ENCODE measurements at places on chromosomes 1 and 21.
A peak's percentile ranks its signal among the peaks of the same experiment; 100 is the strongest.

DNA sequence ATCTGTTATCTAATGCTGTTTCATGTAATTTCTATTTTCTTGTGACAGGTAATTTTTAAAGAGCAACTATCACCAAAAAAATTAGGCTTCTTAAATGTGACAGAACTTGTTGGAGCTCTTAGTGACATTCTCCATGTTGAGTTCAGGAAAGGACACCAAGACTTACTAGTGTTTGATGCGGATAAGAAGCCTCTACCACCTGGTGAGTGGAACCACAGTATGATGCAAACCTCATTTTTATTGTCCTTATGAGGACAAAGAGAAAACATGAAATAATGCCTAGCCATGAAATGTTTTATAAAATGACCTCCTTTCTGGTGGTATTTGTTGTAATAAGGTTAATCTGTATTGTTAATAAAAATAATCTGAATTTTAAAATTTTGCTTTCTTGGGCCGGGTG lies 39.1 kb downstream of the TDRD5 start:
- DNase-seq: no peak

DNA sequence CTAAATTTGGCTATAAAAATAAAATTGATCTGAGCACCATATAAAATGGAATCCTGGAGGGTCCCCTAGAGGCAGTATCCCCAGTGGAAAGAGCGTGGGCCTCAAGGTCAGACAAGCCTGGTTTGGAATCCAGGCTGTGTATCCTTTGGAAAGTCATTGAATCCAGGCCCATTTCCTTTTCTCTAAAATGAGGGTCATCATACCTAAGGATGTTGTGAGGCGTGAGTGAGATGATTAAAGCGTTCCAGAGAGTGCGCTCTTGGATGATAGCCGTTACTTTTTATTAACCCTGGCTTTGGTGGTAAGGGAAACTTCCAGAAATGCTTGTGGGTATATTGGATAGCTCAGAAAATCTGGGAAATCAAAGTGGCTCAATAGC lies 683 bp upstream of the ZNF436 start:
- DNase-seq: no peak

- DNase-seq: no peak
These were observed 181.1 kb downstream of the RWDD3 start for GRCh38 chr1:95415146-95415545.

DNA sequence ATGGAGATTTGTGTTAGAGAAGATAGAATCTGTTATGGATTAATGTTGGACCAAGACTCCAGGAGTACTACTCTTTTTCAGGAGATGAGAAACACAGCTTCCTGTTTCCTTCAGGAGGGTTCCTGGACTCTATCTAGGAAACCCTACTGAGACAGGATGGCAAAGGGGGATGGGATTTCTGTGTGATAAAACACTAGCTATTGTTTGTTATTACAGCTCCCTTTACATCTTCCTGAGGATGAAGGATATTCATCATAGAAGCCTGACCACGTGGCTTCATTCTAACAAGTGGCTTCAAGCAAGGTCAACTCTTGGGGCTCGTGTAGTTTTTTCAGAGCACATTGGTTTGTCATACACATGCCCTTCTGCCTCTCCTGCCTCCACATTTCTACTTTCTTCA lies 33.3 kb downstream of the RGL1 start:
- no peak for DNase-seq

- DNase-seq: no peak
These were observed 334.2 kb downstream of the RPS6KC1 start for GRCh38 chr1:213385201-213385600.

DNA sequence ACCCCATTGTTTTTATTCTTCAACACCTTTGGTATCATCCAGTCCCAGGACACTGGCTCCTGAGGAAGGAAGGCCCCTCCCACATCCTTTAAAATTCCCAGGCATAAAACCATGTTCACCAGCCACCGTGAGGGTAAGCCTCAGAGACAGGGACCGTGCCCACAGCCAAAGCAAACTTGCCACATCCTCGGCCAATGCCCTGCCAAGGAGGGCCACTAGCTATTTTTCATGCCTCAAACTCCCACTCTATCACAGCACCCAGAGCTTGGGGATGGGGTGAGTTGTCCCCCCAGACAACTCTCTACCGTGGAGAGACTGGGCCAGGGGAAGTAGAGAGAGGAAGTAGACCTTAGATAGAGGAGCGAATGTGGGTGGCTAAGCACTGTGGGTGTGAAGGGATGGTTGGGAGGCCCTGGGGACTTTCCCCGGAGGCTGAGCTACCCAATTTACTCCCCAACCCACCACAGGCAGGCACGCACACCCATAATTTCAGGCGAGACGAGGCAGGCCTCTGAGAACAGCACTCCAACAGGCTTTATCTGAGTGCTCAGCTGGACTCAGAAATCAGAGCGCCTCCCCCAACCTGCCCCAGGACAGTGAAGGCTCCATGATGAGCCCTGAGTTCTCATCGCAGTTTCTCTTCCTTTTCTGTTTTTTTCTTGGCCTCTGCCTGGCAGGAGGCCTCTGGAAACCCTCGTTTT lies 15.9 kb upstream of the BTG2 start:
- DNase-seq: peak; percentile 41

- DNase-seq: no peak
These were observed 12.2 kb upstream of the PPIH start for GRCh38 chr1:42646056-42646455.

DNA sequence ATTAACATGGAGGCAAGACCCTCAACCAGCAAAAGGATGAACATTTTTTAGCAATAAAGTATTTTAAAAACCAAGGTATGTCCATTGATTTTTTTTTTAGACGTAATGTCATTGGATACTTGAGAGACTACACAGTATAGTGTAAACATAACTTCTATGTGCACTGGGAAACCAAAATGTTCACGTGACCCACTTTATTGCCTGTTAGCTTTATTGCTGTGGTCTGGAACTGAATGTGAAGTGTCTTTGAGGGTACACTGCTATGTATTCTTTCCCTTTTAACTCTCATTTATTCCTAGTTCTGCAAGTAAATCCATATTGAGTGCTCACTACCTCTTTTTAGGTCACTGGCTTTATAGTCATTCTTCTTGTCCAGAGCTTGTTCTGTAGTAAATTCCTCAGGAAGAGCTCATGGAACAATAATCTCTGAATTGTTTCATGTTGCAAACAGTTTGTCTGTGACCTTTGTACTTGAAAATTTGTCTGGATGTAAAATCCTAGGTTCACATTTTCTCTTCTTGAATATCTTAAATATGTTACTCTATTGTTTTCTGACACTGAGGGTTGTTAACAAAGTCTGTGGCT lies 20.6 kb downstream of the ABCD3 start:
- no peak for DNase-seq

GRCh38 chr1:156004843-156005584 lies 15.7 kb downstream of the SSR2 start:
- no peak for DNase-seq

- DNase-seq: no peak
These were observed 82.5 kb upstream of the MAP1LC3C start for GRCh38 chr1:242081446-242081845.

GRCh38 chr1:218463194-218464156 lies 118.3 kb downstream of the TGFB2 start:
- DNase-seq: peak; percentile 36

DNA sequence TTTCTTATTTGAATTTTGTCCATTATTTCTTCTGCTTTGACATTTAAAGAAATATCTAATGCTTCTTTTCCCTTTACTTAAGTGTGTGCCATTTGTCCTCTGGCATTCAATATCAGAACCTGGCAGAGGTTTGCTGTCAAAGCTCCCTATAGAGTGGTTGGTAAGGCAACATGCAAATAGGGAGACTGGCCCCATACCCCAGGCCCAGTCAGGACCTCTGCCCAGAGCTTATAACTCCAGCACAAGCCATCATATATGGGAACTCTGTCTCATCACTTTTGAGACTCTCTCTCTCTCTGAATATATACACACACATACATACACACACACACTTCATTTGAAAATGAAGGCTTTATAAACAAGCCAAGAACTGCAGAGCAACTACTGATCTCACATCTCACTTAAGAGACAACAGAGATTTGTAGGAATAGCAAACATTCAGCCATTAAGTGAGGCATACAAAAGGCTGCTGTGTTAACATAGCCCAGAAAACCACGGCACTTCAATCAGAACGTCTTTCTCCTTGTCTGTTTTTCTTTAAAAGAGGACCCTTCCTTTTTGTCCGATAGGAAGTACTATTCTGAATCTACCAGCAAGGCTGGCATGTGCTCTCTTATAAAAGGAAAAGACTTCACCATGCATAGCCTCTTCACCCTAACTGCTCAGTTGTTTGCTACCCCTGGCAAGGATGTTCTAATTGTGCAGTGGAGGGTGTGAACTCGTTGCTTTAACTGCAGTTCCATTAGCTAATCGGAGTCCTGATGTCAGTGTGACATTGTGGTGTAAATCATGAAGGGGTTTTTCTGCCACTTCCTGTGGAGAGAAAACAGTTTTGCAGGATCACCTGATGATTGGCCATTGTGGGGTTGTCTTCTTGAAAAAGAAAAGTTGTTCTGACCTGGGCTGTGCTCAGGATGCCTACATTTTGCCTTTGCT lies 101.7 kb downstream of the NR5A2 start:
- no peak for DNase-seq

DNA sequence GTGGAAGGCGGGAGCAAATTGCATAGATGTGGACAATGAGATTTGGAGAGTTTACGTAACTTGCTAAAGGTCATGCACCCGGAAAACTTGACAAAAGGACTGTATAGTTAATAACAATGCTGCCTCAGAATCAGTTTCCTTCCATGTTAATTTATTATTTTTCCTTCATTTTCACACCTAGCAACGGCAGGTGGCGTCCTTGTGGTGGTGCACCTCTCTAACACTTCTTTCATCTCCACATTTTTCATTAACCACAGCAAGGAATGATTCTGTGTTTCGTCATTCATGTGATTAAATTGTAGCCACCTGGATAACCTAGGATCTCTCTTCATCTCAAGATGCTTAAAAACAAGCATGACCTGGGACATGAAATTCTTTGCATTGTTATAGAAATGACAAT lies 2133.0 kb downstream of the NCAM2 start:
- no peak for DNase-seq

DNA sequence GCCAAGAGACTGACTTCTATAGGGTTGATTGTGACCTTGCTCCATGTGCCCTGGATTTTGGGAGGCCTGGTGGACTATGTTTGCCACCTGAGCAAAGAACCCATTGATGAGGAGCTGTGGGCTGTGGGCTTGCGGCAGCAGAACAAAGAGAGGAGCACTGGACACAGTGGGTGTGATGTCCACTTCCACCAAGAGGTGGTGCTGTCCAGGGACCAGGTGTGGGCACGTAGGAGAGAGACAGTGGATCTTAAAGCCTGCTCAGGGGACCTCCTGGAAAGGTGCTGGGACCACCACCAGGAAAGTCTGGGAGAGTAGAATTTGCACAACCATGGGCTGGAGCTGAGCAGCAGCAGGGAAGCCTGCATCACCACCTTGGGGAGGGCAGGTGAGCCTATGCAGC lies 106.7 kb upstream of the ETS2 start:
- no peak for DNase-seq

DNA sequence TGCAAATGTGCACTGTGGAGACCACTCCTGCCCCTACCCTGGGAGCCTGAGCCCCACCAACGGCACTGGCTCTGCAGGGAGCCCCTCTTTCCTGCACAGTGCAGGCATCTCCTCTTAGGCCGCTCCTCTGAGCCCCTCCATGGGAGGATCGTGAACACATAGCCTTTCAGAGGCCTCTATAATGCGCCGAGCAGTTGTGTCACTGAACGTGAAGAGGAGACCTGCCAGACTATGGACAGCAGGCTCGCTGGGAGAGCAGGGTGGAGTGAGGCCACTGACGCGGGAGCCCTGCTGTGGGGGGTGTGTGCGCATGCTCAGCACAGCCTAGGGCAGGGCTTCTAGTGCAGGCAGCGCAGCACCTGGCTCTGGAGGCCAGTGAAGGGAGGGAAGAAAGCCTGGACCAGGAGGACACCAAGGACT lies 151.3 kb upstream of the COL6A1 start:
- no peak for DNase-seq

DNA sequence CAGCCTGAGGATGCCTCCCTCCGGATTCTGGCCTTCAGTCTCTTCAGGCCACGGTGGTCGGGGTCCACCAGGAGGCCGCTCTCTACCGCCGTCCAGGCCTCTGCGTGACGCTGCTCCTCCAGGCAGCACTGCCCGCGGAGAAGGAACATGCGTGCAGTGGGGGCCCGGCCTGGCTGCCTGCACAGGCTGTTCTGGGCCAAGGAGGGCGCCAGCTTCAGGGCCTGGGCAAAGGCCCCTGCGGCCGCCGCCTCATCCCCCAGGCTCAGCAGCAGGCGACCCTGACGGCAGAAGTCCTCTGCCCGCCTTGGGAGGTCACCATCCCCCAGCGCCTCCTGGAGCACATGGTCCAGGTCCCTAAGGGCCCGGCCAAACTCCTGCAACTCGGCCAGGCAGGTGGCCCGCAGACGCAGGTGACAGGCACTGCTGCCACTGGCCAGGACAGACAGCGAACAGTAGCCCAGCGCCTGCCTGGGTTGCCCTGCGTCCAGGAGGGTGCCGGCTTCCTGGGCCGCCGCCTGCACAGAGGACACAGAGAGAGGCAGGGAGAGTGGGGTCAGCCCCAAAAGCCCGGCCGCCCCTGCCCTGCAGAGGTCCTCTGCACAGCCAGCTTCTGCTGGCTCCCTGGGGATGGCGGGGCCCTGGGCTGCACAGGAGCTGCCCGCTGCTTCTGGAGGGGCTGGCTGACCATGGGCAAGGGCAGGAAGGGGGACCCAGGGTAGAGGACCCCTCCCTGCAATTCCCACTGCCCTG lies 8.7 kb upstream of the MMEL1 start:
- DNase-seq: no peak

- no peak for DNase-seq
These were observed 22.5 kb downstream of the NSUN4 start for GRCh38 chr1:46363121-46363520.

- no peak for DNase-seq
These were observed 63.3 kb upstream of the CR1L start for GRCh38 chr1:207581496-207582153.
